ENCODE measurements at places on chromosomes 5 and 9. TPM values are rescaled to one million over a fixed set of nuclear protein-coding genes. Genes with fewer than 3 reads are reported as not detected.

GRCh38 chr9:138085568-138085967 lies 208.0 kb downstream of the CACNA1B start:
- DNase-seq: no peak

GRCh38 chr5:148645527-148645926 lies 8.8 kb downstream of the HTR4 start:
- no peak for DNase-seq

DNA sequence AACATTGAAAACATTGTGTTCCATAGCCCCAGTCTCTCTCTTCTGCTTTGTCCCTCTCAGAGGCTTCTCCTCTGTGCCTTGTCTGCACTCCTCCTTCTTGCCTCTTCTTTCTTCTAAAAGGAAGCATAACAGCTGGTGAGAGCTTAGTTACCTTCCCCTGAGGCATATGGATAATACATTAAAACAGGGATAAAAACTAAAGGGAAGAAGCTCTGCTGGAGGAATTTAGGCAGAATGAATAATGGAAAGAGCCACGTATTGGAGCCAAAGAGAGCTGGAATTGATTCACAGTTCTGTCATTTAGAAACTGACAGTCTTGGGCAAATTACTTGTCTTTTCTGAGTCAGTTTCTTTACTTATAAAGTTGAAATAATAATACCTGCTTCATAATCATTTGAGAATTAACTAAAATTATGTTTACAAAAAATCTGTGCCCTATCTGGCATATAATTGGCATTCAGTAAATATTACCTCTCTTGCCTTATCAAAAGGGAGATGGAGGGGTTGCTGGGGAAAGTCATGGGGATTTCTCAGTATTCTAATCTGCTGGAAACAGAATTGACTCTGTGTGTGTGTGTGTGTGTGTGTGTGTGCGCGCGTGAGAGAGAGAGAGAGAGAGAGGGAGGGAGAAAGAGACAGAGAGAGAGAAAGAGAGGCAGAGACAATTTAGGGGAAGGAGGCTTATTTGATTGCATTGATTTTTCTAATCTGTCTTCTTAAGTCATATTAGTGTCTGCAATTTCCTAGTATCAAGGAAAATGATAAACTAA lies 20.2 kb downstream of the ZNF474 start:
- DNase-seq: peak; percentile 3

- DNase-seq: no peak
These were observed 342.7 kb downstream of the ARHGEF28 start for GRCh38 chr5:73968729-73969128.

DNA sequence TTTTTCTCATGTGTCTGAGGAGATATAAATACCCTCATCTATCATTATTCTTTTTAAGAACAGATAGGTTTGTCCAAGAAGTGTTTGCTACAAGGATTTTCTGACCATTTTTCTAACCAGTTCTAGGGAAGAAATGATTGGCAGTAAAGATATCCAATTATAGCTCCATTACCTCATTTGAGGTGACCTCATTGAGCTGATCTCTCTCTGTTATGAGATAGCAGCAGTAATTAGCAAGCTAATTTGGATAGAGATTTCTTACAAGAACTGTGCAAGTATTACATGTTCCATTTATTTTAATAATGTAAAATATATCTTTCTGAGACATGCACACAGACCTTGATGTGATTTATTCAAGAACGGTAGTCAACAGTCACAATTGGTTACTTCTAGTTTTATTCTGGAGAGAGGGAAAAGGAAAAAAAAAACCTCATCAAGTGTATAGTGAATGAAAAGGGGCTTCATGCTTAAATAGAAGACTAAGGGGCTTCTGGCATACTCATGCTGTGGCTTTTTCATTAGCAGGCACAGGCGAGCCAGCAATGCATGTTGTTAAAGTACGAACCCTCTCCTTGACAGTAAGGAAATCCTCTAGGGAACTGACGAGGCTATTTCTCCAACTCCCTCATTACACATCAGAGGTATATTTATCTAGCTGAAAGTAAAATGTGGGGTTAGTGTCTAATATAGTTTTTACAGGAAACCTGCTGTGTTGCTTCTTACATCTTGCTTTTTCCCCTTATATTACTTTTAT lies 127.3 kb downstream of the NUDT12 start:
- DNase-seq: no peak

GRCh38 chr5:10293907-10294662 lies 13.6 kb downstream of the CMBL start:
- no peak for DNase-seq

DNA sequence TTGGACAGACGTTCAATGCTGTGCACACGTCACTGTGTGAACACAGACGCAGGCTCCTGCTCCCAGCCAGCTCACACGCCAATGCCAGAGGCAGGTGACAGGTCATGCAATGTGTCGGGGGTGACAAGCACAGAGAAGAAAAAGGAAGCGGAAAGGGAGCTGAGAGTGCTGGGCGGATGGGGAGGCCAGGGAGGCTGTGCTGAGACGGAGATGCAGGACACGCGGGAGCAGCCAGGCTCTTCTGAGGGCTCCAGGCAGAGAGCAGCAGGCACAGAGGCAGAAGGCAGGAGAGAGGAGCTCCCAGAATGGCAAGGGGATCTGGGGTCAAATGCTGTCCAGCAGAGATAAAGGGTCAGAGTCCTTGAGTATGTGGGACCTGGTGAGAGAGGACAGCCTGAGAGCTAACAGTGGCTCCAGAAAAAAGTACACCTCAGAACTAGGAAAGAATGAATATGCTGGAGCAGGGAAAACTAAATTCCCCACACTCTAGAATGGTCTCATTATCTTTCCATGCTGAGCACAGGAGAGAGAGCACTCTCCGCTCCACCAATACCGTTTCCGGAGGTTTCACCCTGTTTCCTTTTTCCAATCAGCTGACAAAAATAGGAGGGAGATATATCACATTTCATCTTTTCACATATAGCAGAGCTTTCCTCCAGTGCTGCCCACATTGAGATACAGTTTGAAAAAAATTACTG lies 32.8 kb upstream of the NSMF start:
- DNase-seq: no peak

- no peak for DNase-seq
These were observed 72.5 kb upstream of the GPR151 start for GRCh38 chr5:146588331-146589027.

GRCh38 chr5:116379306-116379705 lies 195.3 kb downstream of the SEMA6A start:
- DNase-seq: no peak

- DNase-seq: peak; percentile 6
These were observed 68.8 kb upstream of the FCN2 start for GRCh38 chr9:134811673-134812342.

- DNase-seq: no peak
These were observed 31.4 kb upstream of the TMOD1 start for GRCh38 chr9:97470076-97470475.

GRCh38 chr5:111755345-111755941 lies 1.6 kb downstream of the NREP start:
- DNase-seq: no peak

- no peak for DNase-seq
These were observed 371.7 kb upstream of the IRX2 start for GRCh38 chr5:3122985-3123762.

DNA sequence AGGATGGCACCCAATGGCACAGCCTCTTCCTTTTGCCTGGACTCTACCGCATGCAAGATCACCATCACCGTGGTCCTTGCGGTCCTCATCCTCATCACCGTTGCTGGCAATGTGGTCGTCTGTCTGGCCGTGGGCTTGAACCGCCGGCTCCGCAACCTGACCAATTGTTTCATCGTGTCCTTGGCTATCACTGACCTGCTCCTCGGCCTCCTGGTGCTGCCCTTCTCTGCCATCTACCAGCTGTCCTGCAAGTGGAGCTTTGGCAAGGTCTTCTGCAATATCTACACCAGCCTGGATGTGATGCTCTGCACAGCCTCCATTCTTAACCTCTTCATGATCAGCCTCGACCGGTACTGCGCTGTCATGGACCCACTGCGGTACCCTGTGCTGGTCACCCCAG lies 25.4 kb downstream of the HRH2 start:
- DNase-seq: no peak

DNA sequence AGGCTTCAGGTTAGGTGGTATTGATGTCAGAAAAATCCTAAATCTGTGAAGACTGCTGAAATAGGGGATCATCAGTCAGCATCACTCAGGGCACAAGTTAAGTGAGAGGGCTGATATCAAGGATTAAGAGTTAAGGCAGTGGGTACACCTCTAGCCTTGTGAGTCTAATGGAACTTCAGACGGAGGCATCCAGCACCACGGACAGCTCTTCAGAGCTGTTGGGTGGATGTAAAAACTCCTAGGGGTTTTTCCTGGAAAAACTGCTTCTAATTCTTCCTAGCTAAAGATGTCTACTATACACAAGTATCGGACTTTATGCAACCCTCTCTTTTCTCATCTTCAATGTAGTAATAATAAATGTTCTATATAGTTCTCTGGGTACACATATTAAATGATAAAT lies 165.9 kb downstream of the SH3GL2 start:
- DNase-seq: no peak

DNA sequence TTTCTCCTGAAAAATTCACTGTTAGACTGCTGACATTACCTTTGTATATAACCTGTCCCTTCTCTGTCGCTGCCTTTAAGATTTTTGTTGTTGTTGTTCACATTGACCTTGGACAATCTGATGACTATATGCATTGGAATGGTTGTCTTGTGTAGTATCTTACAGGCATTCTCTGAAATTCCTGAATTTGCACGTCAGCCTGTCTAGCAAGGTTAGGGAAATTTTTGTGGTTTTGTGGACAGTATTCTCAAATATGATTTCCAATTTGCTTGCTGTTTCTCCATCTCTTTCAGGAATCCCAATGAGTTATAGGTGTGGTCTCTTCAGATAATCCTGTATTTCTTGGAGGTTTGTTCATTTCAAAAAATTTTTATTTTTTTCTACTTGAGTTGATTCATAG lies 140.8 kb downstream of the PRR16 start:
- DNase-seq: peak; percentile 88

LURAP1L gene
- 2.7 TPM for polyA plus RNA-seq

GDNF gene
- polyA plus RNA-seq: 0.62 TPM

INSL6 gene
- not detected for polyA plus RNA-seq

RNF180 gene
- polyA plus RNA-seq: 1.0 TPM

ENTREP1 gene
- 0.24 TPM for polyA plus RNA-seq

PRRX2 gene
- 0.09 TPM for polyA plus RNA-seq

RASGEF1C gene
- polyA plus RNA-seq: not detected

CD14 gene
- polyA plus RNA-seq: 0.11 TPM

PPP3R2 gene
- polyA plus RNA-seq: not detected
